ENCODE measurements at places on chromosomes 16 and 17.

DNA sequence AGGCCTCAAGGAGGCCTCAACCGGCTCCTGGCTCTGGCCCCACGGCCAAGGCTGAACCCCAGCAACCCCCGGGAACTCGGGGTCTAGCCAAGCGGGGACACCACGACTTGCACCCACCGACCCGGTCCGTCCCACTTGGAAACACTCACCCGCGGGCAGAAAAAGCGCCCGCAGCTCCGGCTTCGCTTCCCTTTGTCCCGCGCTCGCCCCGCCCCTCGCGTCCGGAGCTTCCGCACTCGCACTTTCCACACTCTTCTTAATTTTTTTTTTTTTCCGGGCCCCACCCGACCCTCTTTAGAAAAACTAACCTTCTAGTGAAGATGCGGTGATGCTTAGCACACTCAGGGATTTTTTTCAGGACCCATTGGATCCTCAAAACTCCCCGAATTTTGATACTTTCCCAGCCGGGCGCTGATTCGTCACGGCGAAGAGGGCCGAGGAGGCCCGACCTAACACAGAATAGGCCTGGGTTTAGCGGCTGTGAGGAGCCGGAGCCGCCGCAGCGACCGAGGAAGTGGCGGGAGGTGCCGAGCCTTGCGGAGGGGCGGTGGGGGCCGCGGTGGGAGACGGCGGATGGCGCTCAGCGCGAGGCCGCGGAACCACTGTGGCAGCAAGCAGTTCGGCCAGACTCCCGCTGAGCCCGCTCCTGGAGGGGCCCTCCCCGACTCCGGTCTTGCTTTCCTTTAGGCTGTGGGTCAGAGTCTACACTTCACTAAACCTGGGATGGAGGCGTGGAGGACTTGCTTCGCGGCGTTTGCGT, at the start of gene SMARCE1:
Gene SMARCE1, minus strand, starts transcription at position 195 of the 760 bp plus-strand sequence. CDS start 2,016 bp downstream, outside the sequence.
- DNase-seq, result peak; percentile 62

GRCh38 chr17:80664217-80664790, 119.7 kb downstream of the RPTOR start:
- DNase-seq, result no peak

DNA sequence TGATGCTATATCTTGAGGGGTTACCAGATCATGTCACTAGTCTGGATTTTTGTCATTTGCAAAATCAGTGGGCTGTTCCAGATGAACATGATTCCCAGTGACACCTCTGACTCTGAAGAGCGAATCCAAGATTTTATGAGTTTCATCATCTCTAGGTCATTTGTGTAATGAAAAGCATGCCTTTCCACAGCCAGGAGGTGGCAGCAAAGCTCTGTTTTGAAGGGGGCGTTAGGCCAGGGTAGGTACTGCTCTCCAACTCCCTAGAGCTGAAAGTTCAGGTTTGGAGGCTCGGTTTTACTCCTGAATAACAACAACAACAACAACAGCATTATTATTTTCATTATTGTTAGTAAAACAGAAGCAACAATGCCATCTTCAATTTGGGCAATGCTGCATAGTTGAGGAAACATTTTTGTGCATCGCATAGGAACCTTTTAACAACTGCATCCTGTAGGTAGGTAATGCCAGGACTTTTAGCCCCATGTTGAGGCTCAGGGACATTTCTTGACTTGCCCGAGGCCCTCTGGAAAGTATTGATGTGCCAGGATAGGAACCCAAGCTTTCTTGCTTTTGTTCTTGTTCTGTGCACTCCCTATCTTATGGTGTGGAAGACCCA, 77.0 kb downstream of the MYH13 start:
- DNase-seq, result peak; percentile 55

DNA sequence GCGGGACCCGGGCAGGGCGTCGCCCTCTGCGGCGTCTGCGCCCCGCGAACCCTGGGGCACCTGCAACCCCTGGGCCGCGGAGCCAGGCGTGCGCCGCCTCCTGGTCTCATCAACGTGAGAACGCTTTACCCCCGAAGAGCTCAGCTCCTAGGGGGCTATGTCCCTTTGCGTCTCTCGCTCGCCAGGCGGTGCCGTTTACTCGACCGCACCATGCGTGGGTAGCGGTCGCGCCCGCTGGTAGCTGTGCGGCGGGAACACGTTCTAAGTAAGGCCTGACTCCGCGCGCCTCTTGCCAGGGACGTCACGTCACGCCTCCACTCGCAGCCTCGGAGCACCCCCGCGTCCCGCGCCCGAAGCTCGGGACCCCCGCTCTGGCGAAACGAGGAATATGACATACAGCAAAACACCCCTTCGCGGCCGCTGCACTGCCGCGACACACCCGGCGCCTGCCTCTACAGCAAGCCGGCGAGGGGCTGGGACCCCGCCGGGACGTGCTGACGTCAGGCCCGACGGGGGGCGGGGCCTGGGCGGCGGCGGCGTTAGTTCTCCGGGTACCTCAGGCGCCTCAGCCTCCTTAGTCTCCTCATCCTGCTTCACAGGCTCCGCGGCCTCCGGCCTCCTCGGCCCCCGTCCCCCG, at the start of gene RAB11FIP3:
Gene RAB11FIP3, plus strand, starts transcription at position 568 of the 637 bp plus-strand sequence. CDS start 358 bp downstream, outside the sequence.
- DNase-seq, result peak; percentile 95

GRCh38 chr17:31575043-31575442, 183.6 kb downstream of the RAB11FIP4 start:
- DNase-seq, result no peak

DNA sequence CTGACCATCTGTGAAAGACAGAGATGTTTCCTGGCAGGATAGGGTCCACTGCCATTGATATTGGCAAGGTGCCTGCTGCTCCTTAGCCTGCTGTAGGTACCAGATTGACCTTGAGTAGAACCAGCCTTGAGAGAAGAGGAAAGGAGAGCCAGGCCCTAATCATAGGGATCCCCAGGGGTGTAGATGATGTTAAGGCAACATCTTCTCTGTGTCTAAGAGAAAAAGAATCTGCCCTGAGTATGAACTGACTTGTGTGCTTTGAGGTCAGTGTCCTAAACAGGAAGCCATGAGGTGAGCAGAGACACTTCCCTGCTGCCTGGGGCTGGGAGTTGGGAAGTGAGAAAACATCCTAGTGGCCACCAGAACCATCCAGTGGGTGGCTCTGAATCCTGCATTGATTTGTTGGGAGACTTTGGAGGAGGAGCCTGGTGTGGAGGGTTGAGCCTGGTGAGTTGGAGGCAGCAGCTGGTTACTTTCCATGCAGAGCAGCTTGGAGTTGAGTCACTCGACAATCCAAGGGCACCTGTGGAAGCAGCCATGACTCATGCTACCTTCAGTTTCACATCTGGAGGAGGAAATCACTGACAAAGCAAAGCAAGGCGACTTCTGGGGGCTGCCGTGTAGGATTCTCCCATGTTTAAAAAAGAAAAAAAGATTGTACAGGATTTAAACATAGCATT, 47.8 kb downstream of the BMERB1 start:
- DNase-seq, result no peak

GRCh38 chr16:69371564-69371963, 14.2 kb downstream of the TERF2 start:
- DNase-seq, result no peak

Measured in GM12891 (cell line).